ENCODE measurements at places on chromosomes 2 and 18.
A peak's percentile ranks its signal among the peaks of the same experiment; 100 is the strongest.

DNA sequence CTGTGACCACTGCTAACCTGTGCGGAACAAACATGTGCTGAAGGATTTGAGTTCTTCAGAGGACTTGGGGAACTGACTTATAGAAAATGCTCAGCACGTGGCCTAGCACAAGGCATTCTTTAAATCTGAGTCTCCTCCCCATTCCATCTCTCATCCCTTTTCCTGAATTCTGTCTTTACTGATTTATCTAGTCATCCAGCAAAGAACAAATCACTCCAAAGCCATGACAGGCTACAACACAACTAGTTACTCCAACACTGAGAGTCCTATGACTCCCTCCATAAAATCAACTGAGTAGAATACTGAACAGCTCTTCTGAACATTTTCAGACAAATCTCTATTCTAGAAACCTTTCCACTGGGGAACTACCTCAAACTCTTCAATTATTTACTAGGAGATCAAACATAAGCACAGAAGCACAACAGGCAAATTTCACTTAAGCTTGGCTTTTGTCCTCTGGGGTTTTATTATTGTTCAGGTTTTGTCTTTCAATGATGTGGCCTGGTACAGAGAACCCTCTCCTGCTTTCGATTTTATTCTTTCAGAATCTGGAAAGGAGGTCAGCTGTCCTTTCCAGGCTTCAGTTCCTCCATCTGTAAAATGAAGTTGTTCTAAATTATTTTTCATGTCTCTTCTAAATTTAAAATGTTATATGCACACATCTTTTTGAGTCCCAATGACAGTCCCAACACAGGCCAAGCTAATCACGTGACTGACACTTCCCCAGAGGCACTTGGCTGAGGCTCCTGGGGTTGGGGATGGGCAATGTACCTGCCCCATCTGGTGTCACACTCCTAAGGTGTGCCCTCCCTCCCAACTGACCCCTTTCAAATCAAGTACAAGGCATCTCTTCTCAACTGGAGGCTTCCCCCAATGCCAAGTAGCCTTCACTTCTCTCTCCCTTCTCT lies 31.8 kb downstream of the RNU4ATAC start:
- no peak for DNase-seq

DNA sequence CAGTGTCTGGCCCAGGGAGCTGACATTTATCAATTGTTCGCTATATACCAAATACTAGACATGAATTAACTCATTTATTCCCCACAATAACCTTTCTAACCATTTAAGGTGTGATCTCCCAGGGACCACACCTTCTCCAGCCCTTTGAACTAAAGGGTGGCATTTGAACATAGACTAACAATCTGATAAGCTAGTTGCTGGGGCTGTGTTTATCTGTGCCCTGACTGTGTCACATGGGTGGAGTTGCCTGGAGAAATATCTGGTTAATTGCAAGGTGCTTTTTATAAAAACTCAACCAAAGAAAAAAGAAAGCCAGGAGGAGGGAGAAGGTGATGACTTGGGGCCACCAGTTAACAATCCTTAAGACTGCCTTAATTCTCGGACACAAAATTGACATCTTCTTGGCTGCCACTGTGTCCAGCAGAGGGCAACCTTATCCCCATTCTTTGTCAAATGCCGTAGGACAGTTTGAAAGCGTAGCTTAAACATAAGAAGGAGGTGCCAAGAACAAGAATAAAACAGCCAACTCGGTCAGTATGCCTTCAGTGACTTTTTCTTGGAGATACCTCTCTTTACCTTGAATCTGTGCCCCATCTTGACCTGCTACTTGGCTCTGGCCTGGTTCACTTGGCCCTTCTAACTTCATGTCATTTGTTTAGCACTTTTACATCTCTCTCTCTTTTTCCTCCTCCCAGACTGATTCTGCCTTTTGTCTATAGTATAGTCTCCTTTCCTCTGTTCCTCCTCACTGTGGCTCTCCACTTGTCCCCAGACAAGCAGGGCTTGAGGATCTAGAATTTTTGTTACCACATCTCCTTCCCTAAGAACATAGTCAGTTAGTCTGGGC lies 183.4 kb downstream of the MYO3B start:
- DNase-seq: peak; percentile 18

GRCh38 chr18:77323640-77324299 lies 74.1 kb downstream of the GALR1 start:
- no peak for DNase-seq

GRCh38 chr2:105032476-105032875 lies 5.4 kb upstream of the MRPS9 start:
- no peak for DNase-seq

- DNase-seq: no peak
Measured at GRCh38 chr2:109707281-109708147, 86.6 kb upstream of the RGPD5 start.

DNA sequence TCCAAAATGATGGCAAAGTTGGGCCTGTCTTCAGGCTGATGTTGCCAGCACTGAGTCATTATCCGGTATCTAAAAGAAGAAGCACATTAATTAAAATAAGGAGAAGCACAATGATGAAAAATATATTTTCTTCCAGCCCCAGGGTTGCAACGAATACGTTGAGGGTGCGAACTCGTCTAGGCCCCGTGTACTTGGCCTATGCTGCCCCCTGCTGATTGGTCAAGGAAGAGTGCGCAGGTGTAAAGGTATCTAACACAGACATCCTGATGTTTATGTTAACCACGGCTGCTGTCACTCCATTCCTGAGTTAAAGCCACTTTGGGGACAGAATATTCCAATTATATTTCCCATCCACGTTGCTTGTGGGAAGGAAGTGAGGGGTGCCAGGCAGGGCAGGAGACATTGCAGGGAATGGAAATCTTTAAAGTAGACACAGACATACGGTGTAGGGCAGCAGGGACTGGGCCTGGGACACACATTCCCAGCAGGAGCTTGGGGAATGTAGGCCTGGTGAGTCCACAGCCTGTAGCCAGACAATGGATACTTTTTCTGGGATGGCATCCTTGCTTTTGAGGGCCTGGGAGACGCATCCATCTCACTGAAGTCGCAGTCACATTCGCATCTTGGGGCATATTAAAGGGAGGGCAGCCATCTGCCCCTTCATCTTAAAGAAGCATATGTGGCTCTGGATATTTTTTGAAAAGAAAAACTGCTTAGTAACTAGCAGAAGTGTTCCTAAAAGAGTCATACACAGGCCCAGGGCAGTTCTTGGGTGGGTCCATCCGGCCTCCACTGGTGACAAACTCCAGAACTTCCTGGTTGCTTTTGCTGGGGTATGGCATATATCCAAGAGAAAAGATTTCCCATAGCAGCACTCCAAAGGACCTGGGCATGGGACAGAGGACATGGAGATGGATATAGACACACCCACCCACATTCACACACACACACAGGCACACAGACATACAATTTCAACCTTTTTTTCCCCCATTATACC lies 81.9 kb downstream of the CLIP4 start:
- peak; percentile 83 for DNase-seq

- no peak for DNase-seq
Measured at GRCh38 chr18:875912-876311, 28.8 kb upstream of the ADCYAP1 start.

DNA sequence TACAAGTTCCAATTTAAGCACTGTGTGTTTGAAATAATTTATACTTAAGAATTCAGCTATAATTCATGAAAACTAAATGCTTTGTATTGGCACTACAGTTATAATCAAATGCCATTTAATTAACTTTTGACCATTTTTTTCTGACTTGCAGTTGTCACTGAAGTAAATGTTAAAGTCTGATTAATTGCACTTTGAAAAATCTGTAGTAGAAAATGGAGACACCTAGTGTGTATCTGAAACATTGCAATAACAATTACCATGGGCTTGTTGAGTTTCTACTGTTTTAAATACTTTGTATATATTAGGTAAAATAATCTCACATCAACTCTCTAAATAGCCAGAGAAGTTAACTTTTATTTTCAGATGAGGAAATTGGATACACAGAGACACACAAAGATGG lies 458.6 kb upstream of the FSIP2 start:
- DNase-seq: no peak

DNA sequence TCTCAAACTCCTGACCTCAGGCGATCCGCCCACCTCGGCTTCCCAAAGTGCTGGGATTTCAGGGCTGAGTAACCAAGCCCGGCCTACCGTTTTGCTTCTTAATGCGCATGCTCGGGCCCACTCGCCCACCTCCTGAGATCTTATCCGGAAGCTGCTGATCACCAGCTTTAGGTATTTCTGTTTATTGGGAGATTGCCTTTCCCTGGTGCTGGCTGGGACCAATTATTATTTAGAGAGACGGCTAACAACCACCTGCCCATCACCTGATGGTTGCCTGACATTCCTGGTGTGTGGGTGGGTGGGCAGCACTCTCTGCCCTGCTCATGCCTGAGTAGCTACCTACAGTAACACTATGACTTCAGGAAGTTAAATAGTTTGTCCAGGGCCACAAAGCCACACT lies 56.3 kb upstream of the ZNF532 start:
- no peak for DNase-seq

DNA sequence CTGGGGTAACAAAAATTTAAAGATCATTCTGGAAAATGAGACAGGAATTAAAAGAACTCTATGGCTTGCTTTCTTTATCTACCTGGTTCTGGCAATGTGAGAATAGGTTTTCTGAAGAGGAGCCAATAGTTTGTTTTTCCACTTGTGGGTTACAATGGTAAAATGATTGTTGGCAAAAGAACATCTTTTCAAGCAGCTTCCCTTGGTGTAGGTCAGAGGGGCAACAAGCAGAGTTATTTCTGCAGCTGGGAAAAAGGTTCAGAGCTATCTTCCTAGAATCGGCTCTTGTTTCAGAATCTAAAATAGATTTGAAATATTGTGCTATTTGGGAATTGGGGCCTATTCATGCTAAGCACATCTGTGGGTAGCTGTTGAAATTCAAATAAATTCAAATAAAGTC lies 11.5 kb upstream of the TSPYL6 start:
- DNase-seq: no peak

DNA sequence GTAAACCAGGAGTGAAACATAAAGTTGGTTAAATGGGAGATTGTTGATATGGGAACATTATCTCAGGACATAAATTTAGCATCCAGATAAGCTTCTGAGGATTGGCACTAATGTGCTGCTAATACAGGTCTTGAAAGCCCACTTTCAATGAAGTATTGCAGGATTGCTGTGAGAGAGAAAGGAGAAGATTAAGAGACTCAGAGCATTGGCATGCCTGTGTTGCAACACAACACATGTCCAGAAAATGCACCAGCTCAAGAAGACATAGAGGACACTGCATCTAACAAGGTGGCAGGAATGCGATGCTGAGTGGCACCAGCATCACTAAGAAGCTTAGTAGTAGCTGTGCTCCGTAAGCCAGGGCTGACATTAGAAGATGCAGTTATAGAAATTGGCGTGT lies 728.9 kb downstream of the SUCLG1 start:
- no peak for DNase-seq

DNA sequence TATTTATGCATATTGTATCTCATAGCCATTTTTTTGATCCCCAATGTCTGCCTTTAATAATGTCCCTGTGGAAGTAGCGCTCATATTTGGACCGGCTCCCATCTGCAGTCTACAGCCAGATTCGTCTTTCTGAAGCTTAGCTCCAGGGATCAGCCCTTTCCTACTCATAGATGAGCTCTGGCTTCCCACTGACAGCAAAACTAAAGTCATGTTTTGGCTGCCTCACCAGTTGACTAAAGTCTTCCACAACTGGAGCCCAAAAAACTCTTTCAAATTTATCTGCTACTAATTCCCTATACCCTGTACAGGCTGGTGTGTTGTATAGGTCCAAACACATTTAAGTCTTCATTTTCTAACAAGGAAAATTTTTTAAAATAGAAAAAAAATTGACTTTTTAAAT lies 294.2 kb upstream of the HNMT start:
- no peak for DNase-seq

- DNase-seq: no peak
Measured at GRCh38 chr18:61664419-61665084, 228.3 kb downstream of the RNF152 start.

DNA sequence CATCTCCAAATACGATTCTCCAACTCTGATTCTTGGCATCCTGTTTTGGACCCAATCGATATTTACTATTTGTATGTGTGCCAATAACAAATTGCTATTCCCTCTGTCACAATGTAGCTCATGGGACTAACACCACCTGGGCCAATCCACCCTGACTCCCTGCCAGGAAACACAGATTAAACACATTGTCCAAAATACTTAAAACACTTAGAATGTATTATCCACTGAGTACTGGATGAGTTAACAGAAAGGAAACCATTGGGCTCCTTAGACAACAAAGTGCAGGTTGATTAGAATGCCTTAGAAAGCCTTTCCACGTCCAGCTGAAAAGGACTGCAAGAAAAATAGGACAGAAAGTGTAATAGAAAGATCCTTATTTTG lies 79.4 kb upstream of the ARHGAP28 start:
- DNase-seq: no peak

DNA sequence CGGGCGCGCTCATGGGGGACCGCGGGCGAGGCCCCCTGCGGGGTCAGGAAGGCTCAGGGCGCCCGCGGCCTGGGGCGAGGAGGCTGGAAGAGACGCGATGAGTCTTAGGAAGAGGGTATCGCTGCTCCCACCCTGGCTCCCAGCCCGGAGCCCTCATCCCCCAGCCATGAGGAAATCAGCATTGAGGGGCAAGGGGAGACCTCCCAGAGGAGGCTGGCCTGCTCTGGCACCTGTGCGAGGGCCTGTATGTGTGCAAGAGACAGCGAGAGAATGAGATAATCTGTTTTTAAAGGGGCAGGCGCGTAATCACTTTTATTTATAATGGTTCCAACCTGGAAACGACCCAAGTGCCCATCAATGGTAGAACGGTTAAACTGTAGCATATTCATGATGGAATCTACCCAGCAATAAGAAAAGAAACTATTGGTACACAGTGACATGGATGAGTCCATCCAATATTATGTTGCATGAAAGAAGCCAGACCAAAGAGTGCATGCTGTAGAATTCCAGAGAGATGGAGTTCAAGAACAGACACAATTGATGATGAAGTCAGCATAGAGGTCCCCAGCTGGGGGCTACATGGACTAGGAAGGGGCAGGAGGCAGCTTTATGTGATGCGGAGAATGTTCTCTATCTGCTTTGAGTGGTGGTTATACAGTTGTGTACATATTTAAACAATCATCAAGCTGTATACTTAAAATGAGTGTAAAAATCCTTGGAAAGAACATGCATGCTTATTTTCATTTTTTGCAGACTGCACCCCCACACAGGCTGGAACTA lies 14.4 kb downstream of the FBXO41 start:
- DNase-seq: no peak

GRCh38 chr18:36589857-36590543 lies 238.8 kb downstream of the TPGS2 start:
- no peak for DNase-seq

DNA sequence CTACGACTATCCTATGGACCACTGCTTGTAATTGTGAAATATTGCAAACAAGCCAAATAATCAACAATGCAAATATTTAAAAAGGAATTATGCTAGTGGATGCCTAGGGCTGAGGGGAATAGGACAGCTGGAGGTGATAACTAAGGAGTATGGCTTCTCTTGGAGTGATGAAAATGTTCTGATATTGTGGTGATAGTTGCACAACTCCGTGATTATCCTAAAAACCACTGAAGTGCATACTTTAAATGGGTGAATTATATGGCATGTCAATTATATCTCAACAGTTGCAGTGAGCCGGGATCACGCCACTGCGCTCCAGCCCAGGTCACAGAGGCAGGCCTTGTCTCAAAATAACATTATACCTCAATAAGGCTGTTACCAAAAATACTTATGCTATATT lies 125.1 kb upstream of the SH3BP4 start:
- DNase-seq: no peak

GRCh38 chr2:231396058-231396821 lies 730 bp downstream of the B3GNT7 start:
- DNase-seq: no peak

- DNase-seq: no peak
Measured at GRCh38 chr2:226123300-226123699, 676.3 kb downstream of the IRS1 start.

Data from CD8-positive, alpha-beta T cell (primary cell).